HS-5 (cell line): ENCODE measurements at places on chromosomes 11 and 22.

GRCh38 chr11:43941257-43941994 is 1.0 kb upstream of the C11orf96 start:
- DNase-seq, result no peak

GRCh38 chr11:130729678-130730300 is 186.5 kb downstream of the SNX19 start:
- DNase-seq, result no peak

GRCh38 chr11:83682611-83682973 is 396.4 kb upstream of the CCDC90B start:
- DNase-seq, result no peak

GRCh38 chr11:110410651-110411050 is 19.1 kb upstream of the FDX1 start:
- no peak for DNase-seq

GRCh38 chr11:116729501-116730240 is 43.1 kb downstream of the BUD13 start:
- DNase-seq, result no peak

DNA sequence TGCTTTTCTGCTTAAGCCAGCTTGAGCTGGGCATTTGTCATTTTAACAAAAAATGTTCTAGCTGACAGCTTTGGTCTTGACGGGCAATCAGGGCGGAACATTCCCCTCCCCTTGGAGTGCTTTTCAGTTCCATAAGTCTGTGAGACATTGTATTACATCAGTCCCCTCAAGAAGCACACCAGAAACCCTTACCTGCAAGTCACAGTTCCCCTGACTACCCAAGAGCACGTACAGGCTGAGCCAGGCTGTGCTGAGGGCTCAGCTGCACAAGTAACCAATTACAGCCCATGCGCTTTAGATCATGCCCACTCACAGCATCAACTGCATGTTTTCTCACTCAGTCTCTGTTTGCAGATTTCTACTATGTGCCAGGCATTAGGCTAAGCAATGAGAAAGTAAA is 19.1 kb downstream of the HIRA start:
- DNase-seq, result no peak

DNA sequence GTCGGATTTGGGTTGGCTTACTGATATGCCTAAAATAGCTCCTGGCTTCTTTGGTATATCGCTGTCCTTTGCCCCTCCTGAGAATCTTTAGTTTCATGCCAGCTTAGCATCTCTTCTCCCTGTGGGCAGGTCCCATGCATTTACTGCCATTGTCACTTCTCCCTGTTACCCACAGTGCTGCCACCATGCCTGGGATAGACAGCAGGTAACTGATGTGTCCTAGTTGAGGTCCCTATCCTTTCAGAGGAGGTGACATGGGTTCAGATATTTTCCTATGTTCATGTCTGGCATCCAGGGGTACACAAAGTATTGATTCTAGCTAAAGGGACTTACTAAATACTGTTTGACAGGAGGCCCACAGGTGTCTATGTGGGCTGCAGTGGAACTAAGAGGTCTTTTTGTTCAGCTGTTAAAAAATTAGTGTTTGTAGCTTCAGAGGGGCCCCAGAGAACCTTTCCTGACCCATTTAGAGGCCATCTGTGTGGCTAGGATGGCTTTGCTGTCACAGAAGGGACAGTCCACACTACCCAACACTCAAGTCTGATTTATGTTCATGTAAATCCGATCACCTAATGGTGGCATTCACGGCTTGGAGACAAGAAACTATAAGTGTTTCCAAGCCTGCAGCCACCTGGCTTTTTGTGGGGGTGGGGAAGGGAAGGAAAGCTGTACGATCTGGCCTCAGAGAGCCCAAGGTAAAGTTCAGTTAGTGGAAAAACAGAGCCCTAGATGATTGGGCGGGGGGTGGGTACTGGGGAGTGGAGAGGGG is 8.5 kb downstream of the TIMP3 start:
- no peak for DNase-seq

GRCh38 chr11:27571154-27571810 is 64.7 kb upstream of the LIN7C start:
- no peak for DNase-seq

- DNase-seq, result no peak
These were observed 10.5 kb downstream of the MIF start for GRCh38 chr22:23904573-23905254.

GRCh38 chr22:19749876-19750275 is 10.7 kb upstream of the TBX1 start:
- DNase-seq, result no peak

DNA sequence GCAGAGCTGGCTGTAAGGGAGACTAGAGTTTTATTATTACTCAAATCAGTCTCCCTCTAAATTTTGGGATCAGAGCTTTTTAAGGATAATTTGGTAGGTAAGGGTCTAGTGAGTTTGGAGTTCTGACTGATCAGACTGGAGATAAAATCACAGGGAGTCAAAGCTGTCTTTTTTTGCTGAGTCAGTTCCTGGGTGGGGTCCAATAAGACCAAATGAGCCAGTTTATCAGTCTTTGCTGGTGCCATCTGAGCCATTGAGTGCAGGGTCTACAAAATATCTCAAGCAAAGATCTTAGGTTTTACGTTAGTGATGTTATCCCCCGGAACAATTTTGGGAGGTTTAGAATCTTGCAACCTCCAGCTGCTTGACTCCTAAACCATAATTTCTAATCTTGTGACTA is 935.1 kb upstream of the RAG2 start:
- no peak for DNase-seq

DNA sequence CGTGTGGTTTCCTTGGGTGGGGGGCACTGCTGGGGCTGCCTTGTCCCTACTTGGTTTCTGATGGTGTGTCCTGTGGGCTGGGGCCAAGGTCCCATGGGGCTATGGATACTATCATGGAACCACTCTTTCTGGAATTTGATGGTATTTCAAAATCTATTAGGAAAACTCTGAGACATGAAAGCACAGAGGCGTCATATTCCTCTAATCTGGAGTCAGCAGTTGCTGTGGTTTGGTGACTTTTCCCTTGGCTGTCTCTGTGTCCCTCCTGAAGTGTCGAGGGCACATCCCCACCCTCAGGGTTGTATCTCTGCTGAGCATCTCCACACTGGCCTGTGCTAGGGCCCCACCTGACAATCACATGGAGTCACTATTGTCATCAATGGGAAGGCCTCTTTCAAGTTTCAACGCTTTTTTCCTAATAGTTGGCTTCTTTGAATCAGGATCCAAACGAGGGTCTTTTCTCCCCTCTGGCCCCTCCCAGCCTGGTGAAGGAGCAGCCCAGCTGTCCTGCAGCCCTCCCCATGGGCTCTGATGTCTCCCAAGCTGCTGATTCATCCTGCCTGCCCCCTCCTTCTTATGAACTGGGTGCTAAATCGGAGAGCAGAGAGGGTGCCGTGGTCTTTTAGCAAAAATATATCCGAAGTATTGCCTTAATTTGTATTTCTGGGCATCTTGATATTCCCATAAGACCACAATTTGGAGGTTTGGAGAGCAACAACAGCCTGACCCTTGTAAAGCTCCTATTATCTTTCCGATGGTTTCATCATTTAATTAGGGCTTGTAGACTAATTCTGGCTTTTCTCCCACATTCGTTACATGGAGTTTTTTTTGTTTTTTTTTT is 38.5 kb downstream of the MED15 start:
- DNase-seq, result no peak

- no peak for DNase-seq
These were observed 31.8 kb downstream of the ETS1 start for GRCh38 chr11:128555606-128556005.

- DNase-seq, result no peak
These were observed 20.1 kb upstream of the NXPE4 start for GRCh38 chr11:114615448-114616361.

- no peak for DNase-seq
These were observed 17.0 kb downstream of the PTPRJ start for GRCh38 chr11:47997063-47998053.

DNA sequence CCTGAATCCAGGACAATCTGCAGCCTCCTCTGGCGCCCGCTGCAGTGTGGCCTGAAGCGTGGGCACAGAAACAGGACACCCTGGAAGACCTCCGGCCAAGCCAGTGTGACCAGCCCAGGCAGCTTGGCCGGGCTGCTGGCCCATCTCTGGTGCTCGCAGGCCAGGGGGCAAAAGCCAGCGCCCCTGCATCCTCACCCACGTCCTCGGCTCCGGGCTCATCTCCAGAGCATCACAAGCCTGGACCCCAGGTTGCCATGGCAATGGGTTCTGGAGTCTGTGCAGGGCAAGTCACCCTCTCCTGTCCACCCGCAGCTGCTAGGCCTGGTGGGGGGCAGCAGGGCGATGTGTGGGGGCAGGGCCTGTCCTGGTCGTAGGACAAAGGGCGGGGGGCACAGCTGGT is 9.3 kb upstream of the PDGFB start:
- DNase-seq, result no peak

- DNase-seq, result no peak
These were observed 29.1 kb downstream of the RAB38 start for GRCh38 chr11:88146106-88146505.

DNA sequence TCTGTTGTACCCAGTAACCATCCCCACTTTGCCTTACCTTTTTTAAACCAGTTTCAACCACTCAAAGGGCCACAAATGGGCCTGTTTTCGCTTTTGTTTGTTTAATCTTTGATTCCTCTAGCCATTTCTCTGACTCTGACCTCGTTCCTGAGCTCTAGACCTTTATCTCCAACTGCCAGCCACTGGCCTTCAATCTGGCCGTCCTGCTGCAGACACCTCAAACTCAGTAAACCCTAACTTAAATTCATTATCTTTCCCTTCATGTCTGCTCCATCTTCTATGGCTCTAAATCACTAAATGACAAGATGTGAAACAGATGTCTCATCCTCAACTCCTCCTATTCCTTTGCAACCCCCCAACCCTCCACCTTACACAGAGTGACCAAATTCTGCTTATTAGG is 1.3 kb upstream of the GDPD4 start:
- DNase-seq, result no peak

- DNase-seq, result no peak
These were observed 26.8 kb downstream of the CLMP start for GRCh38 chr11:123168241-123168640.

- DNase-seq, result no peak
These were observed 115.7 kb downstream of the RPS6KA4 start for GRCh38 chr11:64474680-64475079.

DNA sequence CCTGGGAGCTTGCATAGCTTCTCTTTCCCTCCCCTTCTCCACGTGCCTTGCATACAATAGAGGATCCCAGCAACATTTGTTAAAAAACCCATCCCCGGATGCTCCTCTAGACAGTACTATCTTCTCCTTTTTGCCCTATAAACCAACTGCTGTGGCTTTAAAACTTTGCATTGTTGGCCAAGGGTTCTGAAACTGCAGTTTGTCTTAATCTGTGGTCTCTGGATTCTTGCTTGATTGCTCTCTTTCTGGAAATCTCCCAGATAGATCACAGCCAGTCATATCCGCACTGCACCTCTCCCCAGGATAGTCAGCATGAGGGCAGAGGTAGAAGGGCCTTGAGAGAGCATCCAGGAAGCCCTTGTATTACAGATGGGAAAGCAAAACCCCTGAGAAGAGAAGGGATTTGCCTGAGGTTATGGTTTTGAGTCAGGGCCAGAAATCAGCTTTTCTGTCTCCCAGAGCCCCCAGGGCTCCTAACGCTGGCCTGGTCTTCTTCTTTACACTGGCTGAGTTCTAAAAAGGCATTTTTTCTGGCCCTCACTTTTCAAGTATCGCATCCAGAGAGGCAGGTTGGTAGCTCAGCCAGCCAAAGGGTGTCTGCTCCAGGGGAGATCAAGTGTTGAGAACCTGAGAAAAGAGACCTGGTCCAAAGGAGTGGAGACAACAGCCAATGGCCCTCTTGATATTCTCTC is 70.6 kb downstream of the ADM start:
- DNase-seq, result peak; percentile 96

DNA sequence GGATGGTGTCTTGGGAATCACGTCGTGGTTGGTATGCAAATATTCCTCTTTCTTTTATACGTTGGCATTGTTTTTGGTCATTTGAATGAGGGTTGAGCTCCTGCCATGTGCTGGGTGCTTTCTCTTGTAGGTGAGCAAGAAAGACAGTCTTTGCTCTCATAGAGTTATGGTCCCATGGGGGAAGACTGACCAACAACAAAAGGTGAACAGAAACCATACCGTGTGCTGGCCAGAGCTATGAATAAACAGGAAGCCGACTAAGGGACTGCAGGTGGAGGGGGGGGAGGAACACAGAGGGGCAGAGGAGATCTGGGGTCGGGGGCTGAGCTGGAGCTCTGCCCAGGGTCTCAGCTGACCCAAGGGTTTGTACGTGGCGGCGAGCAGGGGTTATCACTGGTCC is 245.3 kb downstream of the CTTN start:
- DNase-seq, result no peak

DNA sequence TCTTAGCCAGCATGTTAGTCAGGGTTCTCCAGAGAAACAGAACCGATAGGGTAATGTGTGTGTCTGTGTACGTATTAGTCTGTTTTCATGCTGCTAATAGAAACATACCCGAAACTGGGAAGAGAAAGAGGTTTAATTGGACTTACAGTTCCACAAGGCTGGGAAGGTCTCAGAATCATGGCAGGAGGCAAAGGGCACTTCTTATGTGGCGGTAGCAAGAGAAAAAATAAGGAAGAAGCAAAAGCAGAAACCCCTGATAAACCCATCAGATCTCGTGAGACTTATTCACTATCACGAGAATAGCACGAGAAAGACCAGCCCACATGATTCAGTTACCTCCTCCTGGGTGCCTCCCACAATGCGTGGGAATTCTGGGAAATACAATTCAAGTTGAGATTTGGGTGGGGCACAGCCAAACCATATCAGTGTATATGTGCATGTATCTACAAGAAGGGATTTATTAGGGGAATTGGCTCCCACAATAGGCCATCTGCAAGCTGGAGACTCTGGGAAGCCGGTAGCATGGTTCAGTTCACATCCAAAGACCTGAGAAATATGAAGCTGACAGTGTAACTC is 173.7 kb upstream of the NECTIN1 start:
- DNase-seq, result no peak

GRCh38 chr11:109298865-109299264 is 123.1 kb upstream of the C11orf87 start:
- no peak for DNase-seq

GRCh38 chr11:36703055-36703404 is 105.0 kb upstream of the RAG2 start:
- no peak for DNase-seq
